Esophagus muscularis mucosa (tissue), 4 donors: ENCODE measurements at places on chromosomes 3 and 15. TPM values are rescaled to one million over a fixed set of nuclear protein-coding genes. Genes with fewer than 3 reads are reported as not detected.

Gene PLCH1
- 0.50 TPM for total RNA-seq

Gene FBXW12
- not detected for total RNA-seq

Gene TOMM70
- 47.5 TPM for total RNA-seq

Gene MESP1
- 2.6 TPM for total RNA-seq

Gene B3GALNT1
- 5.5 TPM for total RNA-seq

Gene SUCLG2
- 66.2 TPM for total RNA-seq

Gene NR2E3
- not detected for total RNA-seq

Gene TERC
- 93.6 TPM for total RNA-seq

Gene MAGI1
- 21.6 TPM for total RNA-seq

GRCh38 chr3:36511791-36512486 lies 131.6 kb downstream of the STAC start:
- no peak overlapping the region for H3K4me3 ChIP-seq
- H3K36me3 ChIP-seq, result no peaks in the 10 kb centered on the region
- H3K27ac ChIP-seq, result no peak overlapping the region
- DNase-seq, result peak; percentile 90
- peaks cover 6% of the 10 kb centered on the region for H3K4me1 ChIP-seq

DNA sequence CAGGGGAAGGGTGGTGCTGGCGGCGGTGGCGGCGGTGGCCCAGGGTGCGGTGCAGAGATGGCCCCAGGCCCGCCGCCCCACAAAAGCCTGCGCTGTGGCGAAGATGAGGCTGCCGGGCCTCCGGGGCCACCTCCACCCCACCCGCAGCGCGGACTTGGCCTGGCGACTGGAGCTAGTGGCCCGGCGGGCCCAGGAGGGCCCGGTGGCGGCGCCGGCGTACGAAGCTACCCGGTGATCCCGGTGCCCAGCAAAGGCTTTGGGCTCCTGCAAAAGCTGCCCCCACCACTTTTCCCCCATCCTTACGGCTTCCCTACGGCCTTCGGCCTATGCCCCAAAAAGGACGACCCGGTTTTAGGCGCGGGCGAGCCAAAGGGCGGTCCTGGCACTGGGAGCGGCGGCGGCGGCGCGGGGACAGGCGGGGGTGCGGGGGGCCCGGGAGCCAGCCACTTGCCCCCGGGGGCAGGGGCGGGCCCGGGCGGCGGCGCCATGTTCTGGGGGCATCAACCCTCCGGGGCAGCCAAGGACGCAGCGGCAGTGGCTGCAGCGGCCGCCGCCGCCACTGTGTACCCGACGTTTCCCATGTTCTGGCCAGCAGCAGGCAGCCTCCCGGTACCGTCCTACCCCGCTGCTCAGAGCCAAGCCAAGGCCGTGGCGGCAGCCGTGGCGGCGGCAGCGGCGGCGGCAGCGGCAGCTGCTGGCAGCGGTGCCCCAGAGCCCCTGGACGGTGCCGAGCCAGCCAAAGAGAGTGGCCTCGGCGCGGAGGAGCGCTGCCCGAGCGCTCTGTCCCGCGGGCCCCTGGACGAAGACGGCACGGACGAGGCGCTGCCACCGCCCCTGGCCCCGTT lies 1.6 kb downstream of the SKOR1 start:
- peaks cover 100% of the 10 kb centered on the region for H3K27me3 ChIP-seq
- H3K4me1 ChIP-seq, result peaks cover 49% of the 10 kb centered on the region
- no peak overlapping the region for H3K27ac ChIP-seq
- H3K36me3 ChIP-seq, result no peaks in the 10 kb centered on the region

GRCh38 chr3:60298141-60298540 lies 953.1 kb downstream of the FHIT start:
- no peak overlapping the region for H3K4me3 ChIP-seq
- no peaks in the 10 kb centered on the region for H3K27me3 ChIP-seq
- H3K27ac ChIP-seq, result no peak overlapping the region
- H3K36me3 ChIP-seq, result no peaks in the 10 kb centered on the region

DNA sequence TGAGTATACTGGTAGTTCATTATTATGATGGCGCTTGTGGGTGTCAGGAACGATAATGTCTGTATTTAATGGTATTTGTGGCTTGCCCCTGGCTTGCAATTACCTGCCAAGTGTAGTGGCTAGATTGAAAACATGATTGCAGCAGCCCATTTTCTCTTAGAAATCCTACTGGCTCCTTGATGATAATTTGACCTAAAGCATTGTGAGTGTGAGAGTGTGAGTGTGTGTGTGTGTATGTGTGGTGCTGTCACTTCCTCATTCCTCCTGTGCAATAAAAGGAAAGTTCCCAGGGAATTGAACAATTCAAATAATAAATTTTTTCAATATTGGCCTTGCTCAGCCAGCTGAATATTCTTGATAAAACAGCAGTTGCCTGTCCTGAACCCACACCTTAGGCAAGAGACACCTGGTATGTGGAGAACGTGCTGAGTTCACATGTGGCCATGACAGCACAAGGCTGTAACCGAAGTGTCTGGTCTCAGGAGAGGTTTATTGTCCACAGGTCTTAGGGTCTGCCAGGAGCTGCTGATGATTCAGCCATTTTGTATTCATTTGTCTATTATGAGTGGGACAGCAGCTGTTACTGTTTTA lies 193.3 kb downstream of the CD47 start:
- no peak overlapping the region for H3K27ac ChIP-seq
- no peaks in the 10 kb centered on the region for H3K27me3 ChIP-seq
- no peak overlapping the region for H3K4me3 ChIP-seq
- H3K4me1 ChIP-seq, result no peaks in the 10 kb centered on the region
- no peak for DNase-seq

- no peaks in the 10 kb centered on the region for H3K27me3 ChIP-seq
- no peaks in the 10 kb centered on the region for H3K36me3 ChIP-seq
- H3K27ac ChIP-seq, result no peak overlapping the region
- no peak overlapping the region for H3K4me3 ChIP-seq
- no peaks in the 10 kb centered on the region for H3K4me1 ChIP-seq
- no peak for DNase-seq
Observed at GRCh38 chr3:130827486-130827885, 66.4 kb upstream of the ATP2C1 start.

DNA sequence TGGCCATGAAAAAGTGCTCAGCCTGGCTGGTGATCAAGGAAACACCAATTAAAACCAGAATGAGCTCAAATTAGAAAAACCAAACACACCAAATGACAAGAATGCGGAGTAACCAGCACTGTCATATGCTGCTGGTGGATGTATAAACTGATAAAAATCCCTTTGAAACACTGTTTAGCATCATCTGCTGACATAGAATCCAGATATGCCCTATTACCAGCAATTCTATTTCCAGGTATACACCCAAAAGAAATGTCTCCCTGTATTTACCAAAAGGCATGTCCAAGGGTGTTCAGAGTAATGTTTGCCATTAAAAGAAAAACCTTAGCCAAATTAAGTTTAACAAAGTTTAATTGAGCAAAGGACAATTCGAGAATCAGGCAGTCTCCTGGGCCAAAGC lies 138.6 kb downstream of the FMN1 start:
- no peaks in the 10 kb centered on the region for H3K27me3 ChIP-seq
- H3K4me1 ChIP-seq, result peaks cover 7% of the 10 kb centered on the region
- no peak for DNase-seq

DNA sequence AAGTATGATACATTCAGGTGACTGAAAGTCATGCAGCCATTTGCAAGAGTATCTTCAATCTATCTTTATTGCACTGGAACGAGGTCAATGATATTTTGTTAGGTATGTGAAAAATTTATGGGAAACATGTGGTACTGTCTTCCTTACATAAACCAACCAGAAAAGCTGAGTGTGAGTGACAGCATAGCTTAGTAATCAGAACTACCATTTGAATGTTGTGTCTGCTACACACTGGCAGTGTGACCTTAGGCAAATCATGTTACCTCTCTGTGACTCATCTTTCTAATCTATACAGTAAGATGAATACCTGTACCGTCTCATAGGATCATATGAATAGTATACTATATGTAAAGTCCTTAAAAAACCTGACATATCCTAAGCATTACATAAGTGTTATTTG lies 337.9 kb upstream of the IL12A start:
- no peaks in the 10 kb centered on the region for H3K27me3 ChIP-seq
- DNase-seq, result no peak
- no peak overlapping the region for H3K4me3 ChIP-seq
- no peaks in the 10 kb centered on the region for H3K4me1 ChIP-seq
- no peak overlapping the region for H3K27ac ChIP-seq

- no peaks in the 10 kb centered on the region for H3K36me3 ChIP-seq
- peaks cover 7% of the 10 kb centered on the region for H3K27me3 ChIP-seq
- no peak overlapping the region for H3K4me3 ChIP-seq
- peaks cover 21% of the 10 kb centered on the region for H3K4me1 ChIP-seq
Observed at GRCh38 chr15:31222773-31223341, 103.8 kb upstream of the KLF13 start.

- no peak overlapping the region for H3K4me3 ChIP-seq
- H3K36me3 ChIP-seq, result peaks cover 50% of the 10 kb centered on the region
- DNase-seq, result no peak
- peak overlapping the region; percentile 18 for H3K27ac ChIP-seq
- no peaks in the 10 kb centered on the region for H3K27me3 ChIP-seq
Observed at GRCh38 chr3:57927166-57927565, 81.1 kb upstream of the FLNB start.

GRCh38 chr3:29183346-29184087 lies 97.4 kb upstream of the RBMS3 start:
- no peaks in the 10 kb centered on the region for H3K36me3 ChIP-seq
- no peak for DNase-seq
- H3K27ac ChIP-seq, result no peak overlapping the region
- no peak overlapping the region for H3K4me3 ChIP-seq
- no peaks in the 10 kb centered on the region for H3K27me3 ChIP-seq
- H3K4me1 ChIP-seq, result peaks cover 3% of the 10 kb centered on the region

DNA sequence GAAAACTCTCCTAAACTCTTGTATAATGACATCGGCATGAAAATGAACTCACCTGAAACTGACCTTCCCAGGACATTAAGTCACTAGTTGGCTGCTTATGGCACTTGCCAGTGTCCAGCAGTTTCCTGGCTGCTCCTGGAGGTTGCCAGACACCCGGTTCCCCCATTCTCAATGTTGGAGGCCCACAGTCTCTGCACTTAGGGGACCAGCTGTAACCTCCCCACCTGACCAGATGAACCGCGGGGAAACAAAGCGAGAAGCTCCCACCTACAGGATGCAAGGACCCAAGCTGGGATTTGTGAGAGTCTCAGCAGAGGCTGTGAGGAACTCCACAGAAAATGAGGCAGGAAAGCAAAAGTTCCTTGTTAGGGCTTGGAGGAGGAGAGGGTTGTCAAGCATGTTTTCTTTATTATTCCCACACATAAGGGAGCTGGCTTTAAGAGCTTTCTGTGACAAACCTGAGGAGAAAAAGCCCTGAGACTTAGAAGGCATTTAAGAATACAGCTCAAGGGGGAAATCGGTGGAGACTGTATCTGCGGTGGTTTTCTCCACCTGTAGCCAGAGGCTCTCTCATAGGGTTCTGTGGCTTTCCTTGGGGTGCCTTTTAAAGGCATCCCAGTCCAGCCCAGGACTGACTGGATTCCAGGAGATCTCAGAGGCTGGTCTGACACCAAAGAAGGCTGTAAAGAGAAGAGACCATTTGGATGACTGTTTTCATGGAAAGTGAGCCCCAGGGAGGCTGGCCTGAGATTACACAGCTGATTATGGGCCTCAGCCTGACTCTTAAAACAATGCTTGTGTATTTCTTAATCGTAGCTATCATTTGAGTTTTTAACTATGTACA lies 4.6 kb downstream of the TPM1 start:
- H3K27ac ChIP-seq, result peak overlapping the region; percentile 97
- H3K36me3 ChIP-seq, result peaks cover 36% of the 10 kb centered on the region
- DNase-seq, result no peak
- peak overlapping the region; percentile 70 for H3K4me3 ChIP-seq

GRCh38 chr3:83807511-83807910 lies 1151.3 kb upstream of the CADM2 start:
- no peaks in the 10 kb centered on the region for H3K36me3 ChIP-seq
- H3K4me3 ChIP-seq, result no peak overlapping the region
- no peak for DNase-seq
- no peak overlapping the region for H3K27ac ChIP-seq
- H3K4me1 ChIP-seq, result no peaks in the 10 kb centered on the region
- H3K27me3 ChIP-seq, result no peaks in the 10 kb centered on the region

DNA sequence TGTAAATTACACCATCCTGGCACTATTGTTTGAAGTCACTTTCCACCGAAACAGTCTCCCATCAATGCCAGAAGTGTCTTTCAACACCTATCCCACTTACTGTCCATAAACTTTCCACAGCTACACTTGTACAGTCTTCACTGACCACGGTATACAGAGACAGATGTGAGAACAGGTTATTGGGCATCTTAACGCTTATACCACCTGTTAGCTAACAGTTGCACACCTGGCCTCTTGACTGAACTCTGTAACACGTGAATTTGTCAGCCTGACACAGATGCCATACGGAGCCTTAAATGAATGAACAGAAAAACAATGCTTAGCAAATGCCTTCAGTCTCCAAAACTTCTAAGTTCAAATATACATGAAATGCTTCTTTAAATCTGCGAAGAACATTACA lies 440.5 kb downstream of the SHQ1 start:
- peaks cover 87% of the 10 kb centered on the region for H3K4me1 ChIP-seq
- DNase-seq, result no peak
- H3K4me3 ChIP-seq, result no peak overlapping the region
